ENCODE measurements at places on chromosomes 4 and X.

DNA sequence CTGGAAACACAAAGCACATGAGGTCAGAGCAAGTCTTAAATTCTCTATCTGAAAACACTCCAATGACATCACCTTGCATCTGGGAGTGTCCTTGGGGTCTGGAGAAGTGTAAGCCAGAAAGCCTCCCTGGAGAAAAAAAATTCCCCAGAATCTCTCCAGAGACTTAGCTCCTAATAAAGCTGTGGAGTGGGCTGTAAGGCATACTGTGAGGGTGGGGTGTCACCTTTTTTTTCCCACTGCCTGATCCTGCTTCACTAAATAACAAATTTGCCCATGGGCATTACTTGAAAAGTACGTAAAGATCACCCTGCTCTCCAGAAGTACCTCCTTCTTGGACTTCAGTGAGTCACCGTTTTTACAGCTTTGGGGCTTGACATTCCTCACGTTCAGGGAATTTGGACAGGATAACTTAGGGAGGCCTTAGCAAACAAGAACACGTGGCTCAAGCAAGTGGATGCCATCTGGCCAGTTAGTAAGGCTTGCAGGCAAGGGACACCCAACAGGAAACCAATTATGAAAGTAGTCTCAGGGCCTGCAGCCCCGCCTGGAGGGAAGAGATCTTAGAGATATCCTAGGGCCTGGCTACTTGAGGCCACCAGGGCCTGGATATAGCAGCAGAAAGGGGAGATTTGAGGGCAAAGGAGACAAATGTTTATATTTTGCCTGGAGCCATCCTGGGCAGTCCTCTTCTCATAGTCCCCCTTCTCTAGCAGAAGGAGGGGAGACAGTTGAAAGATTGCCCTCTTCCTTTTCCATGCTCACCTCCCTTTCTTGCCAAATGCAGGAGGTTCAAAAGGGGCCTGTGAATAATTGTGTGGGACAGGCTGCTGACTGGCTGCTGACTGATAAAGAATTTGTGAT, 60.1 kb upstream of the PLAC1 start:
- peak; percentile 17 for DNase-seq

DNA sequence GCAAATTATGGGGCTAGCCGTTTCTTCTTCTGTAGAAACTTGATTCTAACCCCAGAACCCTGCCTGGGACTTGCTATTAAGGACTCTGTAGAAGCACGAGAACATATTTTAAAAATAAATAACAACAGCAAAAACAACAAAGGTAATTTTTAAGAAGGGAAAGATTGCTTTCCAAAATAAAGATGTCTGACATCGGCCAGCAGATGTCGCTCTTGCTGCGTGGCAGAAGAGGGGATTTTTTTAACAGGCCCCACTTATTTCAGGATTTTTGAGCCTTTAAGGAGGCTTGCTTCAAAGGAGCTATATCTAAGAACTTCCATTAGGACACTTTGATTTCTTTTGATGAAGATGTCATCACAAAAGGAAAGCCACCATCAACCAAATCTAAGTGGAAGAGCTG, 62.8 kb upstream of the EGFL6 start:
- peak; percentile 57 for DNase-seq

DNA sequence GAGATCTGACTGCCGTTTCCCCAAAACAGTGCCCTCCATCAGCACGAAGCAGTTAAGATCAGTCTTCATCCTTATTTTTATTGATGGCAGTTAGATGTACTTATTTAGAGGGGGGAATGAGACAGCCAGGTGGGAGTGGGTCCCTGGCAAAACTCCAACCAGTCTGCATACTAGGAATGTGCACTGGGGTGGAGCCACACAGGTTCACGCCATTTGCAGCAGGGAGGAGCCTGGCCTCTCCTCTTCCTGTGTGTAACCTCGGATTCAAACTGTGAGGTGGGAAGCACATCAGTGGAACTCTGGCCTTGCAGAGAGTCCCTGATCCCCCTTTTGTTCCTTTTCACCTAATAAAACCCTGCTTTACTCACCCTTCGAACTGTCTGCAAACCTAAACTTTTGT, 987.7 kb upstream of the GRIA3 start:
- no peak for DNase-seq

GRCh38 chr4:53656421-53656981, 65.2 kb upstream of the LNX1 start:
- no peak for DNase-seq

- DNase-seq = no peak
Measured at GRCh38 chr4:77905651-77906263, 43.1 kb downstream of the MRPL1 start.

- DNase-seq = no peak
Measured at GRCh38 chr4:169933531-169933930, 92.7 kb downstream of the MFAP3L start.

GRCh38 chr4:158605393-158605792, 66.3 kb downstream of the C4orf46 start:
- DNase-seq = no peak

GRCh38 chrX:120302434-120302833, 8.8 kb downstream of the TMEM255A start:
- peak; percentile 76 for DNase-seq

DNA sequence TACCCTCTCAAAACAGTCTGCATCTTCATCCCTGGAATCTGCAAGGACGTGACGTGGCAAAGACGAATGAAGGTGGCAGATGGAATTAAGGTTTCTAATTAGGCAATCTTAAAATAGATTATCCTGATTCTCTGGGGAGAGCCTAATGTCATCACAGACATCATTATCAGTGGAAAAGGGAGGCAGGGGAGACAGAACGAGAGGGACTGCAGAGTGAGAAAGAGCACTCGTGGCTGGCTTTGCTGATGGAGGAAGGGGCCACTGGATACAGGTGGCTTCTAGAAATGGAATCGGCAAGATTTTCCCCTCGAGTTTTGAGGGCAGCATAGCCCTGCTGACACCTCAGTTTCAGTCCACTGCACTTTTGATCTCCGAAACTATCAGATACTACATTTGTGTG, 110.6 kb downstream of the ASMT start:
- DNase-seq = no peak

DNA sequence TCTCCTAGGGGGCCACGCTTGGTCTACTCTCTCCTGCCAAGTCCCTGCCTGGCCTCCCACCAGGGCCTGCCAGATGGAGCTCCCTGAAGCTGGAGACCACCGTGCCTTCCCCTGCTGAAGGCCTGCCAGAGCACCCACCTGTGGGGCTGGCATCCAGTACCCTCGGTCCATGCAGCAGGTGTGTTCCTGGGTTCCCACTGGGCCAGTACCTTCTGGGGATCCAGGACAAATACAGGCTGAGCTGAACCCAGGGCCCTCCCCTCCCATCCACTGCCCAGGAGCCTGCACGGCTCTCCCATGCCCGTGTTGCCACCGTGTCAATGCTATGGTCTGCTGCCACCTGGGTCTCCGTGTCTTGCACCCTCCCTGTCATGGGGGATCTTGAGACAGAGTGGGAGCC, 68.8 kb downstream of the ABLIM2 start:
- no peak for DNase-seq

DNA sequence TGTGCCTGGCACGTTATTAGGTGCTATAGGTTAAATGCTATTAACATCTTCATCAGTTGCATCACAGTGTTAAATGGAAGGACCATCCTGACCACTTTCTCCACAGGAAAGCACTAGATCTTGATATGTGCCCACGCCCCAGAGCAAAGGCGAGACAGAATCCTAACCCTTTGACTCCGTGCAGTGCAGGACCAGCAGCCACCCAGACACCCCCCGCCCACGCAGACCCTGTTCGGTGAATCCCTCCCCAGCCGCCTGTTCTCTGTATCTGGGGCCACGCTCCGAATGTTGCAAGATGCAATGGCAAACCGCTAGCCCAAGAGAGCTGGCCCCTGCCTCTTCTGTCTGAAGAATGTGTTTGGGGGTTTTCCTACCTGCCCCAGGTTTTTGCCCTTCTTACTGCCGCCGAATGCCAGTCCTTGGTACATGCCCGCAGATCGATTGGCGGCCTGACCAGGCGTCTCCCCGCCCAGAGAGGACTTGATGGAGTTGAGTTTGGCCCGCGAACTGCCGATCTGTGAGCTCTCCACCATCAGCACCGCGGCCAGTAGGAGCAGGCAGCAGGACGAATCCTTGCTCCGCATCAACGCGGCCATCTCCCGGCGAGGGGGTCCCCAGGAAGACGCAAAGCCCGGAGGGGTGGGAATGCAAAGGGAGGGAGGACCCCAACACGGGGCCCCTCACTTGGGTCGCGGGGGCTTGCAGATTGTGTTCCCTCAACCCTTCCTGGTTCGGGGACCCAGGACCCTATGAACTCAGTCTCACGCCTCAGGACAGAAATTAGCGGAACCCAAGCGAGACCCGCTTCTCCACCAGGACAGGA, 906 bp downstream of the DKK2 start:
- DNase-seq = no peak

- no peak for DNase-seq
Measured at GRCh38 chrX:153829549-153829798, 870 bp downstream of the PDZD4 start.

DNA sequence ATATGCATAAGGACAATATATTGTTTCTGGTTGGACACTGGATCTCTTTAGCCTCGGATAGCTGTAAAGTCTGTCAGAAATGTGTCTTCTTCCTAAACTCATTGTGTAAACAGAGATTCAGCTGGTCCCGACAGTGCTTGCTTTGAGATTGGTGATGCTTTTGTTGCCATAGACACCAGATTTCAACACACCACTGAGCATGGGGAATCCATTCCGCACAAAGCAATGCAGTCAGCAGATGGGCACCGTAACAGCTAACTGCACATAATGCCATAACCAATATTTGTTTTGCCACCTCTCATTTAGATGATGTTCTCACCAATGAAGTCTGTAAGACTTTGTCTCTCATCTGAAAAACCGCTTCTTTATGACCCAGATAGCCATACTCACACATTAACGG, 33.3 kb upstream of the FAM47C start:
- DNase-seq = no peak

- DNase-seq = no peak
Measured at GRCh38 chr4:37864786-37865185, 26.1 kb upstream of the TBC1D1 start.

- DNase-seq = no peak
Measured at GRCh38 chrX:40313269-40313668, 215.5 kb upstream of the BCOR start.

DNA sequence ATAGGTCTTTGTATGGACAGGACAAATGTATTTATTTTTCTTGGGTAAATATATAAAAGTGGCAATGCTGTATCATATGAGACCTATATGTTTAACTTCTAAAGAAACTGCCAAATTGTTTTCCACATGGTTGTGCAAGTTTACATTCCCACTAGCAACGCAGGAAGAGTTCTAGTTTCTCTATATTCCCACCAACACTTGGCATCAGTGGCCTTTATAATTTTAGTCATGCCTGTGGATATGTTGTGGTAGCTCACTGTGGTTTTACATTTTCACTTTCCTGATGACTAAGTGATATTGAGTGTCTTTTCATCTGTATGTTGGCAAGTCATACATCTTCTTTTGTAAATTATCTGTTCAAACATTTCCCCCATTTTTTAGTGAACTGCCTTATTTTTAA, 126.0 kb downstream of the EMCN start:
- DNase-seq = no peak

- DNase-seq = no peak
Measured at GRCh38 chrX:9927698-9928482, 39.3 kb upstream of the CLDN34 start.

- no peak for DNase-seq
Measured at GRCh38 chr4:16011173-16011572, 48.2 kb upstream of the FGFBP2 start.

DNA sequence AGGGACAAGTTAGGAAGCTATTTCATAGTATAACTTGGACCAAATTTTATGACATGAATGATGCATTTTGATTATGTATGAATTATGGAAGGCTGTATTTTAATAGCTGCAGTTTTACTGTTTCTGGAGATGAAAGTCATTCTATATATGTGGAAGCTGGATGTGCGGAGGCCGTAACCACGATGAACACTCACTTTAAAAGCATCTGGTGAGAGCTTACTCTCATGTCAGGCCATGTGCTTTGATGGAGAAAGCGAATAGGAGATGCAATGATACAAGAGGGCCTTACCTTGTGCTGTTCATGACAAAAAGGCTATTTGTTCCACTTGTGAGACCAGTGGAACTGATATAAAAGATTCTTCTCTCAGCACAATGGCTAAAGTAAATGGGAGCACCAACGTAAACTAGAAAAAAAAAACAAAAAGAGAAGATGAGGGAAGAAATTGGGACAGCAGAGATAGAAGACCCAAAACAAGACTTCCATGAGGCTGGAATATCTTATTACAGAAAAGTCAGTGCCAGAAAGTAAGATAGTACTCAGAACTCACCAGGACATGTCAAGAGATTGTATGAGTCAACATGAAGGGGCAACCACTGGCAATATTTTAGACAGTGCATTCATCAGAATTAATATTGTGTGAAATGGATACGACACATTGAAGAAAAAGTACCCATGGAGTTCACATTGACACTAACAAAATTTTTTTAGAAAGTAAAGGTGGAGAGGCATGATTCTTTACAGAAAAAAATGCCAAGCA, 63.3 kb upstream of the GAB1 start:
- DNase-seq = no peak

GRCh38 chr4:183200453-183200852, 101.4 kb downstream of the WWC2 start:
- no peak for DNase-seq

DNA sequence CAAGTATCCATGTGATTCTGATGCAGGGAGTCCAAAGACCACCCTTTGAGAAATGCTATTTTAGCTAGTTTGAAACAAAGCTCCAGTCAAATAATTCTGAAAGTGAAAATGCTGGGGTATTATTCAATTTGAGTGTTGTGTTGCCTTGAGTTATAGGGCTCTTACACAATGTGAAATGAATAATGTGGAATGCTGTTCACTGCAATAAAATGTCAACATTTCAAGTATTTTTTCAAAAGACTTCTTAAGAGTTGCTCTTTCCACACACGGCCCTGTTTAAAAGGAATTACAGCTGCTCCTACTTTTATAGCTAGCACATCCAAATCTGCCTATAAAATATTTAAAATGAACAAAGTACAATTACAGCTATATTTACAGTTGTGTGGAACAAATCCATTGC, 27.5 kb upstream of the PLS3 start:
- DNase-seq = no peak

GRCh38 chr4:26780539-26780938, 80.1 kb upstream of the STIM2 start:
- no peak for DNase-seq

DNA sequence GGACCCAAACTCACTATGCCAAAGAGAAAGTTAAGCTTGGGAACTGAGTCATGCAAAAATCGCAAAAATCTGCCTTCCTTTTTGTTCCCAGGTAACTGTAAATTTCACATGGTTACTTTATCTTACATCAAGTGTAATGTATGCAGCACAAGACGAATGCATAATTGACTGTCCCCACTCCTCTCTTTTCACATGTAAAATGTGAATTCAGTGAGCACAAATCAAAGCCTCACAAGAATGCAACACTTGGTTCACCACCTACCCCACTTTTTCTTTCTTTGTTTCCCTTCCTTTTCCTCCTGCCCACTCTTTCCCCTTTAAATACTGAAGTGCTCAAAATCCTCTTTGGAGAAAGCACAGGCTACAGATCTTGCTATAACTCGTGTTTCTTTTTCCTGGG, 53.2 kb downstream of the MAGED4B start:
- DNase-seq = no peak

GRCh38 chr4:79991601-79992000, 81.4 kb downstream of the ANTXR2 start:
- DNase-seq = no peak

Measured in activated CD4-positive, alpha-beta memory T cell treated with anti-CD3 and anti-CD28 coated beads, Interleukin-2, amount 10 ng/mL, durations not matched to agents 7 days and 5 days (primary cell).